Epithelial cell of umbilical artery (primary cell): ENCODE measurements at places on chromosomes 2 and 18. TPM values are rescaled to one million over a fixed set of nuclear protein-coding genes. Genes with fewer than 3 reads are reported as not detected.

ZNF407 gene
- 12.3 and 18.2 TPM in 2 replicates for total RNA-seq

POTEC gene
- not detected in 2 replicates for total RNA-seq

ATP5F1A gene
- total RNA-seq = 986 and 1,088 TPM in 2 replicates

TGOLN2 gene
- 95.2 and 110 TPM in 2 replicates for total RNA-seq

ODC1 gene
- 218 and 221 TPM in 2 replicates for total RNA-seq

MOGAT1 gene
- not detected in 2 replicates for total RNA-seq

TUBB8B gene
- total RNA-seq = not detected in 2 replicates

PREPL gene
- total RNA-seq = 24.7 and 31.9 TPM in 2 replicates

CRYGC gene
- not detected in 2 replicates for total RNA-seq

CFAP210 gene
- not detected in 2 replicates for total RNA-seq

AMER3 gene
- total RNA-seq = not detected in 2 replicates

MBOAT2 gene
- total RNA-seq = 12.7 and 15.3 TPM in 2 replicates

SCN2A gene
- total RNA-seq = 0.46 TPM in 1 of 2 replicates, not detected in the other
